NCI-H1092 treated with DMSO at 0.1 percent for 48 hours (cell line): ENCODE measurements at places on chromosomes 5 and 9.

GRCh38 chr5:38724301-38725030 is 121.3 kb upstream of the OSMR start:
- no peak for DNase-seq

DNA sequence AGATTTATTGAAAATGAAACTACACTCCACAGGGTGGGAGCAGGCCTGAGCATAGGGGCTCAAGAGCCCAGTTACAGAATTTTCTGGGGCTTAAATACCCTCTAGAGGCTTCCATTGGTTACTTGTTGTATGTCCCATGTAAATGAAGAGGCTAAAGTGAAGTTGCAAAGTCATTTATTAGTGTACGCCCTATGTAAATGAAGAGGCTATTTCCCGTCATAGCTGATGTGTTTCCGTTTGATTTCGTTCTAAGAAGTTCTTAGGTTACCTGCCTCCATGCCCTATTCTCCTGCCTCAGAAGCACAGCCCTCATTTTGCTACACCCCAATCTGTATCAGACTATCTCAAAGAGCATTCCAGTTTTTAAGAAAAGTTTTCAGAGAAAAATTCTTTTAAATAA is 107.0 kb upstream of the SLC12A2 start:
- DNase-seq = no peak

GRCh38 chr5:60455589-60455988 is 244.4 kb downstream of the DEPDC1B start:
- DNase-seq = no peak

GRCh38 chr9:37984672-37985611 is 81.0 kb upstream of the SLC25A51 start:
- peak; percentile 77 for DNase-seq

- no peak for DNase-seq
Measured at GRCh38 chr5:168881427-168882149, 302.4 kb upstream of the PANK3 start.

GRCh38 chr5:157827423-157827822 is 31.5 kb downstream of the CLINT1 start:
- no peak for DNase-seq

GRCh38 chr5:22908586-22908985 is 55.4 kb upstream of the CDH12 start:
- peak; percentile 2 for DNase-seq

DNA sequence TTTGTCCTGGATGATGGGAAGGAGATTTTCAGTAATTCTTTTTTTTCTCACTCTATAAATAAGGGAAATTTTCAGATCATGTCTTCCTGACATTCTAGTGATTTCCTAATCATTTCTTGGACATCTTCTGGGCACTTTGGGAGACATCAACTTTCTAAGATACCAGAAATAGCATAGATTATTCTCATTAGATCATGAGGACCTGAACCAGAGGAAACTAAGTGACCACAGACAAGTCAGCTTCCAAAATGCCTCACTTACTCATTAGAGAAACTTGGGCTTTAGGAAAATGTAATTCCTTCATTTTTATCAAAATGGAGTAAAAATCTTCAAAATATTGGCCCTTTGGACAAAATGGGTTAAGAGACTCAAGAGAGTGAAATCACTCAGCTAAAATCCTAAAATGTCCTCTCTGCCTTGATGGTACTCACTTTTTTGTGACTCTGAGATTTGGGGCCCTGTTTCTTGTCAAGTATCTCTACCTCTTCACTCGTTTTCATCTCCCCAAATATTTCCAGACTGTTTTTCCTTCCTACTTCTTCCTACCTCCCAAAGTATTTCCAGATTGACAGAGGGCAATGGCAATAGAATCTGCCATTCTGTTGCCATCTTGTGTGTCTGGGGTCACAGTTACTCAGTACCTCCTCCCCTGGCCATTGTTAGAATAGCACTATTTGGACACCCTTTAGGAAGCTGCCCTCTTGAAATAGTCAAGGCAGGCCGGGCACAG is 194.5 kb downstream of the NR3C1 start:
- no peak for DNase-seq

DNA sequence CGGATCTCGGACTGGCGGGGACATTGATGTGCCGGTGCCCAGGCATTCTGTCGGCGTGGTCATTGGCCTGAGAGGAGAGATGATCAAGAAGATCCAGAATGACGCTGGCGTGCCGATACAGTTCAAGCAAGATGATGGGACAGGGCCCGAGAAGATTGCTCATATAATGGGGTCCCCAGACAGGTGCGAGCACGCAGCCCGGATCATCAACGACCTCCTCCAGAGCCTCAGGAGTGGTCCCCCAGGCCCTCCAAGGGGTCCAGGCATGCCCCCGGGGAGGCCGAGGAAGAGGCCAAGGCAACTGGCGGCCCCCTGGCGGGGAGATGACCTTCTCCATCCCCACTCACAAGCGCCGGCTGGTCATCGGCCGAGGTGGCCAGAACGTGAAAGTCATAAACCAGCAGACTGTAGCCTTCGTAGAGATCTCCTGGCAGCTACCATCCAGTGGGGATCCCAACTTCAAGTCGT is 106.5 kb upstream of the MTAP start:
- DNase-seq = no peak

GRCh38 chr5:102627315-102627714 is 127.8 kb upstream of the PAM start:
- no peak for DNase-seq

GRCh38 chr9:122055701-122056100 is 37.4 kb downstream of the TTLL11 start:
- no peak for DNase-seq

DNA sequence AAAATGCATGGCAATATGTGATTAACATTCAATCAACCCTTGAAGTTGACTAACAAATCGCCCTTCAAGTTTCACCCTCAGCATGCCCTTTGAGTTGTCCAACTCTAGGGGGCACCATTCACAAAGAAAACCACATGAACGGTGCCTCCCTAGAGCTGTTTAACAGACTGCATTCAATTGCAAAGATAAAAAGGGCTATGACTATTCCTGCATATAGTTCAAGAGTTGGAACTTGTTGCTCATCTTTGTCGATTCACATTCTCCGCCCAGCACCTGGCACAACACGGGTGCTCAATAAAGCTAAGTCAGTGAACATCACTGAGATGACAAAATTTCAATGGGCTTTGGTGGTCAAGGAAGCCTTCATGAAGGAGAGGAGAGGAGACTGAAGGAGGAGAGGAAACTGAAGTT is 69.6 kb upstream of the SLC30A5 start:
- no peak for DNase-seq

DNA sequence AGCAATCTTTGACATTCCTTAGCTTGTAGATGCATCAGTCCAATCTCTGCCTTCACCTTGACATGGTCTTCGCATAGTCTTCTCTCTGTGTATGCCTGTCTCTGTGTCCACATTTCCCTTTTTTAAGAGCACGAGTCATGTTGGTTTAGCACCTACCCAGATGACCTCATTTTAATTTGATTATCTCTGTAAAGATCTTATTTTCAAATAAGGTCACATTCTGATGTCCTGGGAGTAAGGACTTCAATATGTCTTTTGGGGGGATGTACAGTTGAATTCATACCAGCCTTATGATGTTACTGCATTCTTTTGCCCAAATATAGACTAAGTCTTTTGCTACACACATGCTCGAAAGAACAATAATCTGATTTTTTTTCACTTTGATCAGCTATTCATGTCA is 6.9 kb downstream of the KCTD16 start:
- DNase-seq = no peak
